ENCODE measurements at places on chromosomes 5 and 9. TPM values are rescaled to one million over a fixed set of nuclear protein-coding genes. Genes with fewer than 3 reads are reported as not detected.
A peak's percentile ranks its signal among the peaks of the same experiment; 100 is the strongest.

DNA sequence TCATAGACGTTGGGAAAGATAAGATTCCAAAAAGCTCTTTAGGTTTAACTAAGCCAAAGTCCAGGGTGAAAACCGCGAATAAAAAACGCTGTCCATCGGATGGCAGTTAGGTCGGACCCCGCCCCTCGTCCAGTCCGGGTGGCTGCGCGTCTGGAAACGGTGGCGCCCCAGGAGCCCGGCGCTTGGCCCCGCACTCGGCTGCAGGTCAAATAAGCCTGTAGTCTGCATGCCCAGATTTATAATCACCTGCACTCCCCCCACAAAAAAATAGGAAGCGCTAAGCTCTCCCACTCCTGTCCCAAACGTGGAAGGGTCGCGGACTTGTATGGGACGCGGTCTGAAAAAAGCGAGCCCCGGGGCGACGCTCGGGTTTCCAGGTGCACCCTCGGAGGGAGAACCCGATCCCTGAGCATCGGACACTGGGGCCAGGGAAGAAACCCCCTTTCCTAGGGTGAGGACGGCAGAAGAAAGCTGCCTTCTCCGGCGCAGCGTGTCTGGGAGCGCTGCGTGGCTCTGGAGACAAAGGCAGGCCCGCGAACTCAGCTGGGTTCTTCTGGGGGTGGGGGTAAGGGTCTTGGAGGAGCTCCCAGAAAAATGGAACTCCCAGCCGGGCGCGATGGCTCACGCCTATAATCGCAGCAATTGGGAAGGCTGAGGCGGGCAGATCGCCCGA, 923 bp upstream of the ZBTB5 start:
- peak; percentile 30 for DNase-seq
- no peaks in the 10 kb centered on the region for H3K36me3 ChIP-seq
- no peaks in the 10 kb centered on the region for H3K27me3 ChIP-seq

DNA sequence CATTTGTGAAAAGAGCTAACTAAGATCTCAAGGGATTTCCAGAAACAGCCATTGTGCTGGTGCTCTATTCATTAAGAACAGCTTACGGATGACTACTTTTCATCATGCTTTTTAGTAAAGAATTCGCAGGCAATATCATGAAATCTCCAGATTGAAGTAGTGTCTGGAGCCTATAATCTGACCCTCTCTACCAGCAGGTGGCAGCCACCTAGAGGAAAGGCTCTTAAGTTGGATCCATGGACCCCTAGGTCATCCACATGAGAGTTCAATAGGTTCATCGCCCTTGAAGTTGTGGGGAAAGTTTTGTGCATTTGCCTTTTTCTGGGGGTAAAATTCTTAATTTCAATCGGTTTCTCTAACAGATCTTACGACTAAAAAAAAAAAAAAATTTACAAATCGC, 82.3 kb downstream of the SLC1A3 start:
- H3K36me3 ChIP-seq = no peaks in the 10 kb centered on the region
- H3K4me3 ChIP-seq = no peak overlapping the region
- H3K27ac ChIP-seq = no peak overlapping the region
- DNase-seq = no peak

- H3K27ac ChIP-seq = no peak overlapping the region
- H3K4me1 ChIP-seq = no peaks in the 10 kb centered on the region
- H3K4me3 ChIP-seq = no peak overlapping the region
- H3K36me3 ChIP-seq = no peaks in the 10 kb centered on the region
Measured at GRCh38 chr5:6110441-6111005, 267.8 kb downstream of the MED10 start.

GRCh38 chr5:76038212-76038611, 45.0 kb upstream of the SV2C start:
- no peaks in the 10 kb centered on the region for H3K4me1 ChIP-seq
- H3K27me3 ChIP-seq = no peaks in the 10 kb centered on the region

The EIF4E1B gene
- not detected for total RNA-seq

The WNK2 gene
- 43.0 TPM for total RNA-seq

The FAM78A gene
- 16.0 TPM for total RNA-seq

The IFNB1 gene
- total RNA-seq = not detected

All from gastrocnemius medialis (tissue), 4 donors.